Vagina (tissue), 2 donors: ENCODE measurements at places on chromosomes 2 and 18.

- no peak for DNase-seq
These were observed 36.5 kb downstream of the CNGA3 start for GRCh38 chr2:98382739-98383138.

DNA sequence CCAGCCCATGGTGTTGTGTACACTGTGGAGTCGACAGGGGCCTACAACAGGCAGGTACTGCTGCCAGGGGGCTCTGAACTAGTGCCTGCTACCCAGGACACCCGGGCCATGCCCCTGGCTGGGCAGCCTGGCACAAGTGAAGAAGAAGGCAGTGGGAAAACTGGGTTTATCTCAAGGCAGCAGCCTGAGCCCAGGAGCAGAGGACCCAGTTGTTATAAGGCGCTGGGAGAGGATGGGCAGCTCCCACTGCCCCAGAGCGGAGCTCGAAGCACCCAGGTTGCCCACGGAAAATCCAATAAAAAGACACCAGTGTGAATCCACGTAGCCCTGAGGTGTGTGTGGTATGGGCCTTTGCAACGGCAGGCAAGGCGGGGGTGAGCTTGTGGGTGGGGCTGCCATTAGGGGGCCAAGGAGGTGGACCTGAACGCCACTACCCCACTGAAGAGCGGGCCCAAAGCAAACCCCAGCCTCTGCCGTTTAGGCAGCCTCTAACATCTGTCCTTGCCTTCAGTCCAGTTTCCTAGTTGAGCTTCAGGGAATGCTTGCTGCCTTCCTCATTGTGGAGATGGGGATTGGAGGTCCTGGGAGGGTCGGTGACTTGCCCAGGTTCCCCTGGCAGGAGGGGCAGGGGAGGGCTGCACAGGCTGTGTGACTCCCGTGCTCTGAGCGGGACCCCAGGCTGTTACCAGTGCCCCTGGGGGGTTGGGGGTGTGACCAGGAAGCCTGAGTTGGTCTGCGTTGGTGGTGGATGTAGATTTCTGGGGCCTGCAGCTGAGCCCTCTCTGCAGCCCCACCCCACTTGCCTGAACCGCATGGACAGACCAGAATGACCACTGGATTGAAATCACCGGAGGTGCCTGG lies 16.0 kb downstream of the ARID5A start:
- no peak for DNase-seq

DNA sequence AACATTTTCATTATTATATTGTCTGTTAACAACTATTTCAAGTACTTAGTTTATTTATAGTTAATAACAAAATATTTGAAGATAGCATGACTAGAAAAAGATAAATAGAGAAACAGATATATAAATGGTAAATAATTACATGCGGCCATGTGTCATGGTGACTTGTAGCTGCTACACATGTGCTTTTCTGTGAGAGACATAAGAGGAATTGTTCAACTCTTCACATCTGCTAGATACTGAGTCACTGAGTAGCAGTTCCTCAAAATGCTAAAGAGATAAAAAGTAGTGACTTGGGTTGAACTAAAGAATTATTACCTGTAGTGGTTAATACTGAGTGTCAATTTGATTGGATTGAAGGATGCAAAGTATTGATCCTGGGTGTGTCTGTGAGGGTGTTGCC lies 37.5 kb upstream of the SCN9A start:
- DNase-seq, result no peak

DNA sequence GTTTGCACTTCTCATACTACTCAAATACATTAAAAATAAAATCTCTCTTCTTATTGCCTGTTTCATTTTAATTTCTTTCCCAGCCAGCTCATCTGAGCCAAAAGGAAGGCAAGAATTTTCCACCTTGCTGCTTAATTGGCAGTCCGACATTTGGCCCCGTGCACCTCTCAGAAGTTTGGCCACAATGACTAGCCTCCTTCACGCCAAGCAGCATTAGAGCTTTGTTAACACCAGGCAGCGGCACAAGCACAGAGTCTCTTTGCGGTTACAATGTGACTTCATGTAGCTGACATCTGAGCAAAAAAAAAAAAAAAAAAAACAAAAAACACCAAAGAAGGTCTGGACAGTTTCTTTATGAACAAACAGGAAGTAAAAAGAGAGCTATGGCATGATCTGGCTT lies 248.9 kb downstream of the OSR1 start:
- no peak for DNase-seq

GRCh38 chr18:78069784-78070664 lies 820.4 kb downstream of the GALR1 start:
- no peak for DNase-seq
